Suppressor macrophage (primary cell): ENCODE measurements at places on chromosomes 3 and 15.

GRCh38 chr15:31563421-31563820 is 236.8 kb downstream of the KLF13 start:
- no peak for DNase-seq

DNA sequence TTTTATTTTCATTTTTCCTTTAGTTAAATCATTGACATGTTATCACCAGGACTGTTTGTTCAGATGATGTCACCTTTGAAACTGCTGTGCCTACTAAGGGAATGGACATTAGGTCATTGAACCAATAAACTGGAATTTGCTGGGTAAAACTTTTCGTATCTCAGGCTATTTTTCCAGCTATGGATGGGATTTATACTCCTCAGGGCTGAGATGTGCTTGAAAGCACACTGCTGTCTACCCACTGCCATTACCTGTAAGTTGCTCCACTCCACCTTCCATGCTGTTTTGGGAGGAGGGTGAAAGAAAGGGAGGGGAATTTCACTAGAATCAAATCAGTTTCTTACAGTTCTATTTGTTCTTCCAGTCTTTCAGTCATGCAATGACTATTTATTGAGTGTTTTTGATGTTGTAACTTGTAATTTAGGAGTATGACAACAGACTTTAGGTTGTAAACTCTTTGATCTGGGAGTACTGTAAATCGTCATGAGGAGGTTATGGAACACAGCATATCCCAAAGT is 11.3 kb downstream of the EHD4 start:
- no peak for DNase-seq

DNA sequence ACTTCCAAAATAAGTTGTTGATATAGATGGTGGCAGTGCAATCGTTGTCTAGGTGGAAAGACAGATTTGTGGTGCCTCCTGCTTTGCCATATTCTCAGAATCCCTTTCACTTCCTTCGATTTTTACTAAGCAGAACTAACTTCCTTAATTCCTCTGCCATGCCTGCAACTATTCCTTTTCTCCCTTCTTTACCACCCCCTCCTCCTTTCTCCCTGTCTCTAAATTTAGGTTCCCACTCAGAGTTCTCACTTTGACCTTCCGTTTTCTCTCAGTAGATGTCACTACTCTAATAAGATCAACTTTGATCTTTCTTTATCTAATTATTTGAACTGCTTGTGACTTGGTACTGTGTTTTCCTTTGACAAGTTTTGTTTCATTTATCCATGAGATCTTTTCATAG is 351.2 kb downstream of the LPP start:
- no peak for DNase-seq

DNA sequence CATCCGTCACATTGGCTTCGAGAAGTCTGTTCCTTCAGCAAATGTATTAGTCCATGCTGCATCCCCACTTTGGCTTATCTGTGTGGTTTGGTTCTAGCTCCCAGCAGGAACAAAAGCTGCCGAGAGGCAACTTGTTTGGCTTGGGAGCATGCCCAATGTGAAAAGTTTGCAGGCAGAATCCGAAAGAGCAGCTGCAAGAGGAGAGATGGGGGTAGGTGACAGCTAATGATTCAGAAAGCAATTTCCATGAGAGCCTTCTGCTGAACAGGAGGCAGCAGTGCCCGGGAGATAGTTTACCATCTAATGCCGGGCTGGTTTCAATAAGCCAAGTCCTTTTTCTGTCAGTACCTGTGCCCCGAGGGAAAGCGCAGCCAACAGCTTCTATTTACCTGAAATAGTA is 60.2 kb downstream of the GRM7 start:
- DNase-seq: no peak

DNA sequence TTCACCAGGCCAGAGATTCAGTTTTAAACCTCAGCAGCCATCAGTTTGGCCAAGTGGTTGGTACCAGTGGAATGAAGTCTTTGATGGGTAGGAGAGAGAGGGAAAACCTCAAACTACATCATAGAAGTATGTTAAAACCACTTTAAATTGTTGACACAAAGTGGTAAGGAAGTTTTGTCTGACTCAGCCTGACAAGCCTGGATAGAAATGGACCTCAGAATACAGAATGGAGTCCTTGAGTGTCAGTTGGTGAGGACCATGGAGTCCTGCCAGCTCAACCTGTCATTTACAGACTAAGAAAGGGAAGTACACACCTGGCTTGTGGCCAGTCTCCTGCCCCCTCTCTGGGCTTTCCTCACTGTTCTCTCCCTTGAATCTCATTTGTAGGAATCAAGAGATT is 12.1 kb downstream of the EAF1 start:
- peak; percentile 38 for DNase-seq

DNA sequence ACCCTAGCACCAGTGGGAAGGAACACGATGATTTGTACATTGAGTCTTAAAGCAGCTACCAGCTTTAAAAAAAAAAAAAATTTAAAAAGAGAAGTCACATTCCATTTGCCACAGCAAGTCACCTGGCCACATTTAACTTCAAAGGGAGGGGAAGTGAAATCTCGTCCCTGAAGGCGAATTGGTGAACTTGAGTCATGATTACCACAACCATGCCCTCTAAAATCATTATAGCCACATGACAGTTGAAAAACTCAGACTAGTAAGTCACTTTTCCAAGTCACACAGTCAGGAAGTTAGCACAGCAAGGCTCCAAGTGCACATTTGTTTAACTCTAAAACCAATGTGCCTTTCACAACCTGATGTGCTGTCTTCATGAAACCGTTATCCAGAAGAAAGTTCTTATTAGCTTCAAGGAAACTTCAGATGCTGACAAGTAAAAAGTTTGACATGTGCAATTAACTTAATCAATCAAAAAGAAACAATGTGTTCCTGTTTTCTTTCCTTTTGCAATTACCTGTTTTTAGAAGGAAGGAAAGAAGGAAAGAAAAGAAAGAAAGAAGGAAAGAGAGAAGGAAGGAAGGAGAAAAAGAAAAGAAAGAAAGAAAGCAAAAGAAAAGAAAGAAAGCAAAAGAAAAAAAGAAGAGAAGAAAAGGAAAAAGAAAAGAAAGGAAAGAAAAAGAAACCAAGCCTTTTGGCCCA is 8.3 kb upstream of the THSD4 start:
- DNase-seq: peak; percentile 51

DNA sequence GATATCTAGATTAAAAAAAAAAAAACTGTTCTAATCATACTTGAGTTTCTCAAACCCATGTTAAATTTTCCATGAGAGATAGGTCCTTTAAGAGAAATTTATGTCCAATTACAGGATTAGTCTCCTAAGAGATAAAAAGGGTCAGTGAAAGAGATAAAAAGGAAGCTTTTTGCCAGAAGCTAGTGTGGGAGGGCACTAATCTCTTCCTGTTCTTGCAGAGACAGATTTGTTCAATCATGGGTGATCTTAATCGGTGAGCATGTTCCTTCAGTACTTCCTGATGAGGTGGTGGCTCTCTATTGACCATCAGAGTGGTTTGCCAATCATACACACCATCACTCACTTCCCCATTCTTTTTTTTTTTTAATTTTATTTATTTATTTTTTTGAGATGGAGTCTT is 16.9 kb upstream of the LPP start:
- peak; percentile 69 for DNase-seq

GRCh38 chr3:29381595-29381994 is 100.7 kb downstream of the RBMS3 start:
- no peak for DNase-seq

DNA sequence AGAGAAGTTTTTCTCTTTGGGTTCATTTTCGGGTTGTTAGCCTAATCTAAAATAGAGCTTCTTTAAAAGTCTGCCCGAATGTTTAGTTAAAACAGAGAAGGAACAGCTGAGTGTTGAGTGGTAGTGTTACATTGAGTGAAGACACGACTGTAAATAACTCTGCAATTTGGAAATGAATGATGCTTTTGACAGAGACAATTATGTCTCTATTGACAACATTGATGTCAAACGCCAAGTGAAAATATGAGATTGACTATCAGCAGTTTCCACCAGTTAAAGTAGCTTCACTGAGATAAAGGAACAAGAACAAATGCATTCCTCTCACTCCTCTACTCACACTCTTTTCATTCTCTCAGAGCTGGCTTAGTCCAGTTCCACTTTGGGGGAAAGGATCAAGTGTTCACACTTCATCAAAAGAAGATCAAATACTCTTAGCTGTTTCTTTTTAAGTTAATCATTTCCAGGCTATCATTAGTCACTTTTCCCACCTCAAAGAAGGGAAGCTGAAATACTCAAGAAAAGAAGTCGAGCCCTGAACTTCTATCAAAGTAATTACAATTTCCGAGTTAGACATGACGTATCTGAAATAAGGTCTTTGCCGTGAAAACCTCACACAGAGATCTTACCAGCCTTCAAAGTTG is 399.1 kb upstream of the DPH6 start:
- DNase-seq: no peak

GRCh38 chr3:39705351-39705900 is 104.0 kb upstream of the MYRIP start:
- DNase-seq: no peak

GRCh38 chr15:73394782-73395181 is 26.0 kb upstream of the HCN4 start:
- DNase-seq: no peak

DNA sequence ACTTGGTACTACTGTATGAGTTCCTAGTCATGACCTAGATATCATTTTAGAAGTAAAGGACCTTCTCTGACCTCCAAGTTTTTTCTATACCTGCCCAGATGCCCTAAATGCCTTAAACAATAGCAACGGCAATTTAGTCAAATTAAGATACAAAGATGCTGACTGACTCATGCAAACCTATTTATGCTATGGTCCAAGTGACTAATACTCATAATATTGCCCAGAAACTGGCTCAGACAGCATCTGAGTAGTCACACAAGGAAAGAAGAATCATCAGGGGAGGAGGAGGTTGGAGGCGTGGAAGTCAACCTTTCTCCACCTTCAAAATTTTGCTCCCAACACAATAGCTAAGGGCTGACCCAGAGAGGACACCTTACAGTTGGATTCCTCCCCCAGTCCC is 6.8 kb downstream of the FYCO1 start:
- DNase-seq: no peak

- DNase-seq: no peak
Measured at GRCh38 chr3:72379500-72380187, 468.6 kb downstream of the SHQ1 start.

DNA sequence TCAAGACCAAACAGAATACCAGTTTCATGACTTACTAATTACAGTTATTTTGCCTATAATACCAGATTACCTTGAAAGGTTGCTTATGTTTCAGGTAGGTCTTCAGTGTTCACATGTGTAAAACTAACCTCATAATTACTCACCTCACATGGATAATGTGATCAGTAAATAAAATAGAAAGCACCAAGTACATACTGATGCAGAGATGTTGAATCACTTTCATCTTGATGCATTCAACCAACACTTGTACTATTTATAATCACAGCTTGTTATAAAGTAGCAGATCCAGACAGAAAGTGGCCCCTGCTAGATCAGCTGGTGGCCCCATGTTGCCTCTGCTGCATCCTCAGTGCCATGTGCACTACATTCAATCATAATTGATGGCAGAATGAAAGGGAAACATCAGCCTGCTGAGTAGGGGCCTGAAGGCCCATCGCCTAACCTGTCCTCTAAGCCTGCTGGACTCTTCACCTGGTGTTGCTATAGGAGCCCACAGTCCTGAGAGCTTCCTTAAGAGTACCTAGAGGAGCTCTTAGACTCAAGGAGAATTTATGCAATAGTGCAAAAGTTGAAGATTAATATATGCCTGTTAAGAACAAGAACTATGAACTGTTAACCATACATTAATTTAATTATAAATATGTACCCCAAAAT is 154.3 kb downstream of the PLCL2 start:
- no peak for DNase-seq

- DNase-seq: no peak
Measured at GRCh38 chr15:85168642-85169173, 187.1 kb downstream of the PDE8A start.

GRCh38 chr3:62665627-62666437 is 209.4 kb downstream of the CADPS start:
- DNase-seq: peak; percentile 24

DNA sequence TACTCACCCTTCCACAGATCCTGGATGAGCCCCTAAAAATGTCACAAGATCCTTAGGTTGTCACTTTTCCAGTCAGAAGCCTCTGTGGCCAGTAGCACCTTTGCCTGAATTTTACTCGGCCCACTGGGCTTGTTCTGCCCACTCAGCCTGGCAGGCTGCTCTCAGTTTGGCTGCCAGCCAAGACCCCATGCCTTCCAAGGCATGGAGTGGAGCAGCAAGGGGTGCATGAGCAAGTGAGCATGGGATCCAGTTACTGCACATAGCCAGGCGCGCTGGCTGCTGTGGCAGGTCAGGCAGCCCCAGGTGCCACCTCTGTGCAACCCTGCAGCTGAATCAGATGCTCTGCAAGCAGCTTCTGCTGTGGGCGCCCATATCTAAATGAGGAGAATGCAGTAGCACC is 79.3 kb downstream of the CGGBP1 start:
- DNase-seq: no peak

GRCh38 chr15:88913017-88913849 is at the start of gene MFGE8:
TSS of gene MFGE8 (minus strand) at chr15:88913379. CDS start at chr15:88913319, 60 bp downstream.
- peak; percentile 67 for DNase-seq

- no peak for DNase-seq
Measured at GRCh38 chr3:21543380-21544075, 207.5 kb downstream of the ZNF385D start.

GRCh38 chr15:82537351-82537908 is 2.8 kb downstream of the RPS17 start:
- DNase-seq: no peak

DNA sequence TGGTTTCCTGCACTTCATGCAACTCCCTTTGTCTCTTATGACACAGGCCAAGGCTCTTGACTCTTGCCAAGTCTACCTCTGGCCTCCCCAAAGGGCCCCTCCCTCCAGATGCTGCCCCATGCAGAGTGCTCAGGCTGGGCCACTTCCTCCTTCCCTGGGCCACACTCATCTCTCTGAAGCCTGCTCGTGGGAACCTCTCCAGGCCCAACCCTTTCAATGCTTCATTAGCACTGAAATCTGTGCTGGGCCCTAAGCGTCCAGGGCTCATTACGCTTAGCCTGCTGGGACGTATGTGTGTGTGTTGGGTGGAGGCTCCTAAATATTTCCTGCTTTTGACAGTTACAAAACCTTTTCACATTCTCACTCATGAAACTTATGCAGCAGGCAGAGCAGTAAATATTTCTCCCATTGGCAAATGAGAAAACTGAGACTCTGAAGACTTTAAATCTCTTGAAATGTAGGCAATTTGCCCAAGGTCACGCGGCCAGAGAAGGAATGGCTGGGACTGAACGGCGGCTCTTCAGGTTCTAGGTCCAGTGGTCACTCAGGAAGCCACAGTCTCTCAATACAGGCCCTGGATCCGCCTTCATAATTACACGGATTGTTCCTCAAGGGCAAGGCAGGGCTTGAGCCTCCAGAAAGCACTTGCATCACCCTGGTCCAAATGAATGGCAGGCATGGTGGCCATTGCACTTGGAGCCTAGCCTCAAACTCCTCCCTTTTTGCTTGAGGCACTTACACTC is 241.7 kb upstream of the HES1 start:
- DNase-seq: peak; percentile 50

GRCh38 chr3:26964836-26965235 is 342.3 kb downstream of the LRRC3B start:
- no peak for DNase-seq

- peak; percentile 54 for DNase-seq
Measured at GRCh38 chr15:84598993-84599392, 1.8 kb upstream of the ZSCAN2 start.
